ENCODE measurements at places on chromosomes 4 and X.

- DNase-seq, result no peak
Measured at GRCh38 chrX:125947501-125947900, 218.6 kb downstream of the DCAF12L2 start.

DNA sequence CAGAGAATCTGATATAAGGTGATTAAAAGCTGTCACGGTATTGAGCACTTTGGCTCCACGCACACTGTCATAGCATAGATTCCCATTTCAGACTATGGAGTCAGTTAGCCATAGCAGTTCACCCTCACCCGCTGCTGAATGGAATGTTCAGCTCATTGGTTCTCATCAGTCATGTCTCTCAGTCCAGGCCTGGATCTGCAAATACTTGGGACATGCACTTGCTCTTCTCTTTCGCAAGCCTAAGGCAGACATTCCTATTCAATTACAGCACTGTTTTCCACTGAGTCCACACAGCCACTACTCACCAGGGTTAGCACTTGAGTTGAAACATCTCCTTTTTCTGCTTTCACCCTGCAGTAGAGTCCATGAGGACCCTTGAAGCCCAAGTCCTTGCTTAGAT, 30.6 kb upstream of the SCML1 start:
- DNase-seq, result peak; percentile 85

DNA sequence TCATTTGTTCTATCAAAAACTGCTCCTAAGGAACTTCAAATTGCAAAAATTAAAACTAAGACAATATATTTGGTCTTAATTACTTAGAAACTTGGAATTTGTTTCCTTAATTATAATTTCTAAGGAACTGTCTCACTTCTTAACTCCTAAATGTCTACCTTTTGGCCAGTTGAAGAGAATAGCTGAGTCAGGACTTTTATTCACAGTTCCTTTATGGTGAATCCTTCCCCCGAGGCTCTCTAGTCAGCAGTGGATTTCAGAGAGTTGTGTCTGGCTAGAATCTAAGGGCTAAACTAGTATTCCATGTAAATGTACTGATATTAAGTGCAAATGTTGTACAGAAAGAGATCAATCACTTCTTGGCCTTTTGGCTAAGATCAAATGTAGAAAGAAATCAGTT, 69.3 kb downstream of the AMMECR1 start:
- DNase-seq, result no peak

DNA sequence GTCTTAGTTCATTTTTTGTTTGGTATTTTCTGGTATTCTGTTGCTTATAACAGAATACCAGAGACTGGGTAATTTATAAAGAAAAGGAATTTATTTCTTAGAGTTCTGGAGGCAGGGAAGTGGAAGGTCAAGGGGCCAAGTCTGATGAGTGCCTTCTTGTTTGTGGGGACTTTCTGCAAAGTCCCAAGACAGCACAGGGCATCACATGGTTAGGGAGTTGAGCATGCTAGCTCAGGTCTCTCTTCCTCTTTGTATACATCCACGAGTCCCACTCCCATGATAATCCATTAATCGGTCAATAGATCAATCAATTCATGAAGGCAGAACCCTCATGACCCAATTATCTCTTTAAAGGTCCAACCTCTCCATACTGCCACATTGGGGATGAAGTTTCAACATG, 31.1 kb downstream of the IL13RA1 start:
- DNase-seq, result no peak

Measured in AG20443 (cell line).